ENCODE measurements at places on chromosomes 2 and 18. TPM values are rescaled to one million over a fixed set of nuclear protein-coding genes. Genes with fewer than 3 reads are reported as not detected.
A peak's percentile ranks its signal among the peaks of the same experiment; 100 is the strongest.

GRCh38 chr2:26807788-26808460 lies 22.1 kb downstream of the CENPA start:
- DNase-seq, result no peak

DNA sequence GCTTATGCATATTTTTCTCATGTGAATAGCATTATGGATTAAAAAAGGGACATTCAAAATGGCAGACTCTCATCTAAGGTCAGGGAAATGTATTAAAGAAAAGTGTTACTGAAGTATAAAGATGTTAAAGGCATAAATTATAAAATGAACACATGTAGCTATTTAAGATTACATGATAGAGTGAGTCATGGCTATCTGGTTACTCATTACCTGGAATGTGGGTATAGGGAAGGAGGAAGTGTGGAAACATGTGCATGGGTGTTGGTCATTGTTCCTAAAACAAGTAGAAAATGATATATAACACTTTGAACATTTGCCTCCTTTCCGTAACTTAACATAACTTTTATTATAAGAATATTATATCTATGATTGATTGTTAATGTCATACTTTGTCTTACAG lies 66.4 kb downstream of the MYO1B start:
- no peak for DNase-seq

DNA sequence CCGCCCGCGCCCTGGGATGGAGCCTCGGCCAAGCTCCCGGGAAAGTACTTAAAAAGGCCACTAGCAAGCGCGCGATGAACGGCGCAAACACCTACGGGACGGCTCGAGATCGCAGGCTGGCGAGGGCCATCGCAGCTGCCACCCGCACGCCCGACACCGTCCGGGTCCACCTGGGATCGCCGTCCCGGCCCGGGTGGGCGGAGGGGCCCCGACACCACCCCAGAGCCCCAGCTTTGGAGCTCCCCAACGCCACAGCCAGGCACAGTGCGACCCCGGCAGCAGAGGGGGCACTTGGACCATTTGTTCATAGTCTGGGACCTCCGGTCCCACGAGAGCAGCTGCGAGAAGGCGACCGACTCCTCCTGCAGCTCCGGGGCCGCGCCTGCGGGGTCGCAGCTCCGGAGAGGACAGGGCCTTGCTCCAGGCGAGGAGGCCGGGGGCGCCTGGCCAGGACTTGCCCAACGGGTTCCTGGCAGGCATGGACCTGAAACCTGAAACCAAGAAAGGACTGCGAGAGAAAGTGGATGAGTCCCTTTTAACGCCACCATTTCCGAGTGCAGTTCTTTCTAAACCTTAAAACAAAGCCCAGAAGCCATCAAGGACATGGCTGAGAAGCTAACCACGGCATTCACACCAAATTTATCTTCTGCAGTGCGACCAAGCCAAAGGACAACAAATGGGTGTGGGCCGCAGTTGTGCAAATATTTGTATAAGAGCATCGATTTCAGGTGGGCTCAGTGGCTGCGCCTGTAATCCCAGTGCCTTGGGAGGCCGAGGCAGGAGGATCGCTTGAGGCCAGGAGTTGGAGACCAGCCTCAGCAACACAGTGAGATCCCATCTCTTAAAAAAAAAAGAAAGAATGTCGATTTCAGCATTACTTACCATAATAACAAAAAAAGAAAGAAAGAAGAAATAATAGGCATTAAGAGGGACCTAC lies 54.0 kb upstream of the IMP4 start:
- DNase-seq, result peak; percentile 3

GRCh38 chr18:52319424-52319983 lies 20.5 kb upstream of the DCC start:
- no peak for DNase-seq

DNA sequence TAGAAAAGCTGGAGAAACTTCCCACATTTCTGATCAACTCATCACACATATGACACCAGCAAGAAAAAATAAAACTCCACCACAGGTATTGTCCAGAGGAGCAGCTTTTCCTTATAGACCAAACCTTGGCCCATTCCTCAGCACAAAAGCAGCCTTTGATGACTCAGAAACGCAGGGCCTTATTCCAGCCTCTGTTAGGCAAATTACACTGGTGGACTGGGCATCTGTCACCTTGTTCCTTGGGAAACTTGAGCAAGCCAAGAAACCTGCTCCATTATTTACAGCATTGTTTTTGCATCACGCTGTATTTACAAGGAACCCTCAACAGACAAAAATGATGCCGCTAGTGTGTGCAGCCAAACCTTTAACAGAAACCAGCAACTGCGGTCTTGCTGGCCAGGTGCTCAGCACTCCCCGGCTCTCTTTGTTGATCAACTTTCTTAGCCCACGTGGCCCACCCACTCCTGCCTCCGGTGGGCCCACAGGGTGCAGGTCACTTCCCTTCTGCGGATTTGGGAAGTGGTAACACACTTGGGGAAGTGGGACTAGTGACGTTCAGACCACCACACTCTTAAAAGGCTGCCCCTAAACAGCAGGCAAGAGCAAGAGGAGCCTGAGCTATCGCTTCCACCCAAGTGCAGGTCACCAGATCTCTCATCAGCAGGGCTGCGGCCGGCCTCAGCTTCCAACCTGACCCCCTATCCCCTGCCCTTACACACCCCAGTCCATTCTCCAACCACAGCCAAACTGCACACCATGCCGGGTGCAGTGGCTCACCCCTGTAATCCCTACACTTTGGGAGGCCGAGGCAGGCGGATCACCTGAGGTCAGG lies 1.5 kb downstream of the AP1S3 start:
- no peak for DNase-seq

GRCh38 chr2:205177546-205177945 lies 504.8 kb upstream of the NRP2 start:
- DNase-seq, result no peak

DNA sequence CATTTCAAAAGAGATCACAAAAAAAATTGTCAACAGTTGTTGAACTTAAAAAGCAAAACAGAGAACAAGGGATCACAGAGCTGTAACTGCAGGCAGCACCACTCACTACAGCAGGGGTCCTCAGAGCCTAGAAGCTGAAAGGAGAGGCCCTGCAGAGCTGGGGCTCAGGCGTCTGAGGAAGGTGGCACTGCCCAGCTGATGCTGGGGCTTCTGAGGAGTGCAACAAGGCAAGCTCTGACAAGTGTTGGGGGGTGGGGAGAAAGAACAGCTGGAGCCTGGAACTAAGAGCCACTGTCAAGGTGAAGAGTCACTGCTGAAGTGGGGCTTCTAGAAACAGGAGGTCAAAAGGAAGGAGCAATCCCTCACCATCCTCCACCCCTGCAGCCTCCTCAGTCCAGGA lies 46.2 kb downstream of the FTCDNL1 start:
- DNase-seq, result no peak

DNA sequence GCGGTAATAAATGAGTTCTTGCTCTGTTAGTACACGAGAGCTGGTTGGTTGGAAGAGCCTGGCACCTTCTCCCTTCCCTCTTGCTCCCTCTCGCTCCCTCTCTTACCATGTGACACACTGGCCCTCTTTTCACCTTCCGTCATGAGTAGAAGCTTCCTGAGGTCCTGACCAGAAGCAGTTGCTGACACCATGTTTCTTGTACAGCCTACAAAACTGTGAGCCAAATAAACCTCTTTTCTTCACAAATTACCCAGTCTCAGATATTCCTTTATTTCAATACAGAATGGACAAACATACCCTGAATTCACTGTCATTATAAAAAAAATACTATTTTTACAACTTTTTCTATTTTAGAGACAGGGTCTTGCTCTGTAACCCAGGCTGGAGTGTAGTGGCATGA lies 40.7 kb downstream of the EMILIN2 start:
- DNase-seq, result no peak

DNA sequence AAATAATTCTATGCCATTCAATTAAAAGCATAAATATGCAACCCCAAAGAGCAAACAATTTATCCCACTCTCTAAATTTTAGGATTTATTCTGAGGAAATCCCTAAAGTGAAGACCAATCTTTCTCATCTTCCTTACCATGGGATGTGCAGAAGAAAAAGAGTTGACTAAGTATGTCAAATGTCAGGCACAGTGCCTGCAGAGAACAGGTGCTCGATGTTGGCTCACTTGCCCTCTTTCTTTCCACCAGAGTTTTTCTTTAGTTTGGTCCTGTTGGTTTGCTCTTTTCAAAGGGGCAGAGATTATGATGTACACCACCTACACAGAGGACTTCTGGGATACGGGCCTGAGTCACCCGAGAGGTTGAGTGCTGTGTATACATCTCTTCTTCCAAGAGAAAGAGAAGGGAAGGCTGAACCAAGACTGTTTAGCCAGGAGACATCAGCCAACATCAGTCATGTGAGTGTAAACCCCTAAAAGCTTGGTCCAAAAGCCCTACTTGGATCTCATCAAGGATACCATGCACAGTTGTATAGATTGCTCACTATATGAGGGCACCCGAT lies 51.7 kb downstream of the SUMO1 start:
- DNase-seq, result no peak

- DNase-seq, result no peak
Measured at GRCh38 chr18:13302040-13302439, 83.5 kb downstream of the LDLRAD4 start.

GRCh38 chr2:3604207-3604877 lies 9.4 kb downstream of the COLEC11 start:
- no peak for DNase-seq

GRCh38 chr2:219042750-219043149 lies 1.4 kb upstream of the CFAP65 start:
- no peak for DNase-seq

DNA sequence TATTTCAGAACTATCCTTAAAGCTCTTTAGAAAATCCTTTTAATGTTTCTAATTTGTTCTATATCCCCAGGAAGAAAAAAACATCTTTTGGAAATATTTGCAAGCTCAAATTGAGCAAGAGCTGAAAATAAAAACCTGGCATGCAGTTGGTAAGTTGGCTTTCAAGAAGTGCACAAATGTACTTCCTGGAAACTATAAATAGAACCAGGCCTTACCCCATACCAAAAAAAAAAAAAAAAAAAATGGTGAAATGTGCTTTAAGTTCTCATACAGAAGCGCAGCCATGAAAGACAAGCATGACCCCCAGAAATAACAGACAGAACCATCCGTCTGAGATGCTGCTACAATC lies 178.5 kb downstream of the HDAC4 start:
- peak; percentile 62 for DNase-seq

- DNase-seq, result no peak
Measured at GRCh38 chr2:42191285-42192009, 22.3 kb downstream of the EML4 start.

- no peak for DNase-seq
Measured at GRCh38 chr2:237692601-237693290, 65.4 kb downstream of the LRRFIP1 start.

- no peak for DNase-seq
Measured at GRCh38 chr2:233855345-233855744, 1.0 kb upstream of the HJURP start.

DNA sequence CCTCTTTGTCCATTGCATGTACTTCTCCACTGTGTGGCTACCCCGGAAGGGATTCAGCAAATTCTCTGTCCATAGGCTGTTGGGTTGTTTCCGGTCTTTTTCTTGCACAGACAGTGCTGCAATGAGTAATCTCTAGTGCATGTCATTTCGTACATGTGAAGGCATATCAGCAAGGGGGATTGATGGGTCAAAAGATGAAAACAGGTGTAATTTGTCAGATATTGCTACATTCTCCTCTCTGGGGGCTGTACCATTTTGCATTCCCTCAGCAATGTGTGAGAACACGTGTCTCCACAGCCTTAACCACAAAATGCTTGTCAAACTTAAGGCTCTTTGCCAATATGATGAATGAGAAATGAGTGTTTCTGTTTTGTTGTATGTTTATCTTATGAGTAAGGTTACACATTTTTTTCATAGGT lies 60.5 kb downstream of the KLHL29 start:
- DNase-seq, result no peak

DNA sequence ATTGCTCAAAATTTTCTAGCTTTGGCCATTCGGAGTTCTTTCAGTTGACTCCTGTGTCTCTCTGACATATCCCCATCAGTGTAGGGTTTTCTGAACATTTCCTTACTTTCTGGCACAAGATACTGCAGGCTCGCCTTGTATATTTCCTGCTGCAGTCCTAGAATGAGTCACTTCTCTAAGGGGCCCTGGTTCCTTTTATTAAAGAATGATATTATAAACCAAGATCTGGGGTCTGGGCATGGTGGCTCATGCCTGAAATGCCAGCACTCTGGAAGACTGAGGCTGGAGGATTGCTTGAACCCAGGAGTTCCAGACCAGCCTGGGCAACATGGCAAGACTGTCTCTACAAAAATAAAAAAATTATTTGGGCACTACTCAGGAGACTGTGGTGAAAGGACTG lies 3.0 kb upstream of the RPL37A start:
- DNase-seq, result no peak

- no peak for DNase-seq
Measured at GRCh38 chr2:224837558-224837957, 121.4 kb upstream of the CCDC195 start.

GRCh38 chr2:121019756-121020155 lies 265.2 kb downstream of the TFCP2L1 start:
- DNase-seq, result no peak

GRCh38 chr2:143132355-143132754 lies 3.1 kb downstream of the ARHGAP15 start:
- no peak for DNase-seq

DNA sequence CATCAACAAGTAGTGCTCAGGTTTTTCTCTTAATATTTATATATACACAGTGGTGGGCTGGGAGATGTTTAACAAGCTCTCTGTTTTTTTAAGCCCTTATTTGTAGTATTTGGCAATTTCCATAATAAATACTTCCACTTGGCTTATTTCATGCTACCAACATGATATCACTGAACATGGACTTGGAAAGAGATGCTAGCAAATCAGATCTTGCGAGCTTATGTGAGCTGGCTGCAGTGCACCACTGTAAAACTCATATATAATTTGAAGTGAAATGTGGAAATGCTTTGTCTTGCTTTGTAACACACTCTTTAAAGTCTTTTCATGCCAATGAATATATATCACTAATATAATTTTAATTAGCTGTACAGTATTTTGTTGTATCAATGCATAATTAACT lies 155.7 kb downstream of the ALK start:
- no peak for DNase-seq

- no peak for DNase-seq
Measured at GRCh38 chr18:45670281-45670962, 53.6 kb upstream of the SLC14A1 start.

- peak; percentile 48 for DNase-seq
Measured at GRCh38 chr2:236568068-236568921, 1.3 kb upstream of the ACKR3 start.

GRCh38 chr2:150520887-150521664 lies 33.6 kb upstream of the RND3 start:
- no peak for DNase-seq

GRCh38 chr2:63571291-63571690 lies 17.0 kb downstream of the WDPCP start:
- no peak for DNase-seq

NEMP2 gene
- 11.7 TPM for polyA plus RNA-seq

ABCG5 gene
- polyA plus RNA-seq, result 0.27 TPM

DYNAP gene
- polyA plus RNA-seq, result 0.11 TPM

DTNA gene
- polyA plus RNA-seq, result 13.0 TPM

PHOSPHO2 gene
- 13.0 TPM for polyA plus RNA-seq

CNTNAP5 gene
- 0.11 TPM for polyA plus RNA-seq

ERFE gene
- polyA plus RNA-seq, result 0.66 TPM

TAF4B gene
- 4.2 TPM for polyA plus RNA-seq

NHEJ1 gene
- 16.3 TPM for polyA plus RNA-seq

DRC1 gene
- 7.9 TPM for polyA plus RNA-seq
